ENCODE measurements at places on chromosomes 13 and 19.

- DNase-seq, result no peak
Measured at GRCh38 chr19:41551212-41551610, 24.8 kb upstream of the CEACAM21 start.

DNA sequence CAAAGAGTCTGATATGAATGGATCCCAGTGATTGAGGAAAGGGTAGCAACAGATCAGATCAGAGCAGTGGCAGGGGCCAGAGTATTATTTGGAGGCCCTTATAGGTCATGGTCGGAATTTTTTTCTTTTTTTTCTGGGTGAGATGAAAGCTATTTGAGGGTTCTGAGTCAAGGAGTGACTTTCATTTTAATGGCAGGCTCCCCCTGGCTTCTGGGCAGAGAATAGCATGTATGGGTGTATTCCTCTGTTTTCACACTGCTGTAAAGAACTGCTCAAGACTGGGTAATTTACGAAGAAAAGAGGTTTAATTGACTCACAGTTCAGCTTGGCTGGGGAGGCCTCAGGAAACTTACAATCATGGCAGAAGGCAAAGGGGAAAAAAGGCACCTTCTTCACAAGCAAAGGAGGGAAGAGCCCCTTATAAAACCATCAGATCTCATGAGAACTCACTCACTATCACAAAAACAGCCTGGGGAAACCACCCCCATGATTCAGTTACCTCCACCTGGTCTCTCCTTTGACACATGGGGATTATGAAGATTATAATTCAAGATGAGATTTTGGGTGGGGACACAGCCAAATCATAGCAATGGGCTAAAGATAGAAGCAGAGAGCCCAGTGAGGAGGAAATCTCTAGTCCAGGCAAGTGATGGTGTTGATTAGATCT, 3.0 kb upstream of the SLC6A16 start:
- DNase-seq, result peak; percentile 67

- no peak for DNase-seq
Measured at GRCh38 chr13:50257646-50258045, 242.4 kb downstream of the KCNRG start.

- DNase-seq, result no peak
Measured at GRCh38 chr13:52428295-52428694, 22.1 kb downstream of the VPS36 start.

DNA sequence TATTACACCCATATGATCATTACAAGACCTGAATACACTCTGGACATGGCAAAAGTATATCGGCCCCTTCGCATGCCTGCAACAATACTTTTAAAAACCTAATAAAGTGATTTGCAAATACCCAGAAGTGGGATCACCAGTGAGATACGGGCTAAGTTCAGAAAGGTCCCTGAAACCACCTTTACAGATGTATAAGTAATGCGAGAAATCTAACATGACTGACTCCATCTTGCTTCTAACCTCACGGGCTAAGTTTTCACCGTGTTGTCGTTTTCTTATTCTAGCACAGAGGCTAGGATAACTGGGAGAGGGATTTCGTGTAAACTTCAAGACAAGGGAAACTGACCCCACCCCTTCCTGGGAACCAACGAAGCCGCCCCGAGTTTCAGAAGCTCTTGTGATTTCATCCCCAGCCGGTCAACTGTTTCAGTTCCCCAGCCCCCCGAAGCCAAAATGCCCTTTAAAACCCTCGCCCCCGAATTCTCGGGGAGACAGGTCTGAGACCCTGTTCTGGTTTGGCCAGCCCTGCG, 703 bp downstream of the NEK3 start:
- DNase-seq, result no peak

DNA sequence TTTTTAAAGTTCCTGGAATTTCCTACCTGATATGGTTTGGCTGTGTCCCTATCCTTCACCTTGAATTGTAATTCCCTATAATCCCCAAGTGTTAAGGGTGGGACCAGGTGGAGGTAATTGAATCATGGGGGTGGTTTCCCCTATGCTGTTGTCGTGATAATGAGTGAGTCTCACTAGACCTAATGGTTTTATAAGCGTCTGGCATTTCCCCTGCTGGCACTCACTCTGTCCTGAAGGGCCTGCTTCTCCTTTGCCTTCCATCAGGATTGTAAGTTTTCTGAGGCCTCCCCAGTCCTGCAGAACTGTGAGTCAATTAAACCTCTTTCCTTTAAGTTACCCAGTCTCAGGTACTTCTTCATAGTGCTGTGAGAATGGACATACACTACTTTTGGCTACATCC, 298.7 kb downstream of the HS6ST3 start:
- DNase-seq, result no peak

DNA sequence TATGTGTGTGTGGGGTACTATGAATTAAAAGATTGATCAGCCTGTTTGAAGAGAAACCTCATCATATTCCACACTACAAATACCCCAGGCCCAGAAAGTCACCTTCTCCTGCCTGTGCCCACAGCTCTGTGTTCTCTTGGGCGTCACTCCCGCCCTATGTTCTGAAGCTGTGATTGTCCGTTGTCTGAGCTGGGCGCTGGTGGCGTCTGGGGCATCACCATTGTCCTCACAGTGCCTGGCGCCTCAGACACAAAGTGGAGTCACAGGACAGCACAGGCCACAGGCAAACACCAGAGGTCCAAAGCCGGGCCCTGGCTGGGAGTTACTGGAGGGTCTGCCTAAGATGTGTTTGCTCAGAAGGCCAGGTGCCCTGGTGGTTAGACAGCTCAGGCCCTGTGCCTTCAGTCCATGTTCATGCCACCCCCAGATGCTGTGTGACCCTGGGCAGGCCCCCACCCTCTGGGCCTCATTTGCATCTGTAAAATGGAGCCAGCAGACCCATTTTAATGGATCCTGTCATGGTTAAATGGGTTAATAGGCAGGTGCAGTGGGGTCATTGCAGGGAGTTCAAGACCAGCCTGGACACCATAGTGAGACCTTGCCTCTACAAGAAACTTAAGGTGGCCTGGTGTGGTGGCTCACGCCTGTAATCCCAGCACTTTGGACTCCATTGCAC, 34.5 kb downstream of the DNM2 start:
- DNase-seq, result no peak

GRCh38 chr19:56145698-56146097, 4.6 kb downstream of the ZNF444 start:
- DNase-seq, result no peak

DNA sequence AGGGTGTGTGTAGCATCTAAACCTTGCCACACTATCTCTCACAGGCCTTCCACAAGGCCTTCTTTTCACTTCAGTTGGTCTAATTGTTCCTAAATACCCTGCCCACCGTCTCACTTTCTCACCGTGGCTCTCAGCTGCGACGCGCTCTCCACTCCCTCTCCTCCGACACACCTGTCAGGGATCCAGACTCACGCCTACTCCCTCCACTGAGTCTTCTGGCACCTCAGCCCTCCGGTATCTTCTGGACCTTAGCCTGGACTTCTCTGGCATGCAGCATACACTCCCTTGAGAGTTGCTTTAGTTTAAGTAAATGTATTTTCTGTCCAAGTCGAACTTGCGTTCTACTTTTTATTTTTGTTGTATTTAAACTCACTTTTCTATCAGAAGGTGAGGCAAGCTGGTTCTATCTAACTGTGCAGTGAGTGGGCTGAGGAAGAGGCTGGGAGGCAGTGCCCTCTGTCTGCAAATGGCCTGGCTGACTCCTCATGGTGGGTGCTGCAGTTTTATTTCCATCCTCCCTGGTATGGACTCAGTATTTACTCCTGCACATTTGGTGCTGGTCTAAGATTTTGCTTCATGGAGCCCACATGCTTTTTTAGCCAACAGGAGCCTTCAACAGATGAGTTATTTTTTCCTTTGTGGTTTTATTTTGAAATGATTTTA, 28.5 kb upstream of the ARGLU1 start:
- DNase-seq, result no peak

- no peak for DNase-seq
Measured at GRCh38 chr19:4390567-4391305, 9.6 kb downstream of the SH3GL1 start.

DNA sequence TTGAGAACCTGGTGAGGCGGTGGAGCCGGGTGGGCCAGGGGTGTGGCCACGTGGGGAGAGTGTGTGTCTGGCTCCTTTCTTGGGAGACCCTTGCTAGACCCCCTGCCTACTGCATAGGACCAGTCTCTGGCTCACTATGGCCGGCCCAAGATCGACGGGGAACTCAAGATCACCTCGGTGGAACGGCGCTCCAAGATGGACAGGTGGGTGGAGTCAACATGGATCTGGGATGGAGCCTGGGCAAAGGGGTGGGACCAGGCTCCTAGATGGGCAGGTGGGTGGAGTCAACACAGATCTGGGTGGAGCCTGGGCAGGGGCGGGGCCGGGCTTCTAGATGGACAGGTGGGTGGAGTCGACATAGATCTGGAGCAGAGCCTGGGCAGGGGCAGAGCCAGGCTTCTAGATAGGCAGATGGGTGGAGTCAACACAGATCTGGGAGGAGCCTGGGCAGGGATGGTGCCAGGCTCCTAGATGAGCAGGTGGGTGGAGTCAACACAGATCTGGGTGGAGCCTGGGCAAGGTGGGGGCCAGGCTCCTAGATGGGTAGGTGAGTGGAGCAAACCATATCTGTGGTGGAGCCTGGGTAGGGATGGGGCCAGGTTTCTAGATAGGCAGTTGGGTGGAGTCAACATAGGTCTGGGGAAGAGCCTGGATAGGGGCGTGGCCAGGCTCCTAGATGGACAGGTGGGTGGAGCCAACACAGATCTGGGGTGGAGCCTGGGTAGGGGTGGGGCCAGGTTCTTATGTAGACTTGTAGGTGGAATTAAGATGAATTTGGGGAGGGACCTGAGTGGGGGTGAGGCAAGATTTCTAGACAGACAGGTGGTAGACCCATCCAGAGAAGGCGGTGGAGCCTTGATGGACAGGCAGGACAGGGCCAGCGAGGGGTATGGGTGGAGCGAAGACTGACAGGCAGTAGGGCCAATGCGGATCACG, 56.5 kb downstream of the VAV1 start:
- DNase-seq, result peak; percentile 64

DNA sequence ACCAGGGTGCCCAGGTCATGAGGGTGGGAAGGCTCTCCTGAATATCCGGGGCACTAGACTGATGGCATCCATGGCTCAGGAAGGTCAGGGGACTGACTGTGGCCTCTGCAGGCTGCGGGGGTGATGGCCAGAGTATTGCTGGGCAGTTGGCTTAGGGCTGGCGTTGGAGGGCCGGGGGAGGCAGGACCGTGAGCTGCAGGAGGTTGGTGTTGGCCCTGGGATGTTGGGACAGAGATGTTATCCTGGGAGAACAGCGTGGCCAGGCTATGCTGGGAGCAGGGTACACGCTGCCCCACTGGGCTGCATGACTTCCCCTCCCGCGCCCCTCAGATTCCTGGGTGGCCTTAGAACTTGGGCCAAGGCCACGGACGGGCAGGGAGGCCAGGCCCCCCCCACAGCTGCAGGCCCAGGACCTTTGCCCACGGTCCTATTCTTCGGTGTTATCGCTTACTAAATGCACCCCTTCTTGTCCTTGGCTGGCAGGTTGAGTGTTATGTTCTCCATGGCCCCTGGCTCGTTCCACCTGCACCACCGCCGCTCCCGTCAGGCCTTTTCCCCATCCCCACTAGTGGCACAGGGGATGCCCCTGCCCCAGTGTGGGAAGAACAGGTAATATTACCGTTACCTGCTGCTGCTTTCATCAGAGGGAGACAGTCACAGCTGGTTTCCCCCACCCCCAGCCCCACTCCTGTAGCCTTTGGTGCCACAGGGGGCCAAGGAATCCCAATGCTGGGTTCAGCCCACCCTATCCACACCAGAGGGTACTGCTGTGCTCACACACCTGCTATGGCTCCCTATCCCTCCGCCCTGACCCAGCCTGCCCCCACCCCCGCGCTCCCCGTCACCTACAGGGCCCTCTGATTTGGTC, 3.2 kb upstream of the ISYNA1 start:
- DNase-seq, result no peak

- no peak for DNase-seq
Measured at GRCh38 chr13:37109051-37109678, 3.7 kb upstream of the CSNK1A1L start.

- DNase-seq, result no peak
Measured at GRCh38 chr13:67736646-67737420, 506.7 kb upstream of the PCDH9 start.

- DNase-seq, result no peak
Measured at GRCh38 chr13:35499196-35499662, 22.7 kb upstream of the MAB21L1 start.

DNA sequence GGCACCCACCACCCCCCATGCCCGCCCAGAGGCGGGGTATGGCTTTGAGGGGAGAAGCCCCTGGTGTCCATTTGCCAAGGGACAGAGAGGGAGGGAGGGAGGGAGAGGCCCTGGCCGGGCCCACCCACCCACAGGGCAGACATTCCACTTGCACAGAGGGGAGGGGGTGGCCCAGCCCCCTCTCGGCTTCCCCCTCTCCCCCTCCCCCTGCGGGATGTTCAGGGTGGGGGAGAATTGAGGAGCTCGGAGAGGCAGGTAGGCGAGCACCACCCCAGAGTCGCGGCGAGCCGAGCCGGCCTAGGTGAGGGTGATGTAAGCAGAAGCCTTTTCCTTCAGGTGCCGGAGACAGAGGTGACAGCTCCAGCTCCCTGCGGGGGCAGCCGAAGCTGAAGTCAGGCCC, 12.3 kb downstream of the DPF1 start:
- DNase-seq, result no peak

GRCh38 chr13:113597391-113598080, 13.0 kb downstream of the TFDP1 start:
- DNase-seq, result no peak

- no peak for DNase-seq
Measured at GRCh38 chr13:41837629-41838028, 123.3 kb downstream of the VWA8 start.
